ENCODE measurements at places on chromosomes 1 and 21.

DNA sequence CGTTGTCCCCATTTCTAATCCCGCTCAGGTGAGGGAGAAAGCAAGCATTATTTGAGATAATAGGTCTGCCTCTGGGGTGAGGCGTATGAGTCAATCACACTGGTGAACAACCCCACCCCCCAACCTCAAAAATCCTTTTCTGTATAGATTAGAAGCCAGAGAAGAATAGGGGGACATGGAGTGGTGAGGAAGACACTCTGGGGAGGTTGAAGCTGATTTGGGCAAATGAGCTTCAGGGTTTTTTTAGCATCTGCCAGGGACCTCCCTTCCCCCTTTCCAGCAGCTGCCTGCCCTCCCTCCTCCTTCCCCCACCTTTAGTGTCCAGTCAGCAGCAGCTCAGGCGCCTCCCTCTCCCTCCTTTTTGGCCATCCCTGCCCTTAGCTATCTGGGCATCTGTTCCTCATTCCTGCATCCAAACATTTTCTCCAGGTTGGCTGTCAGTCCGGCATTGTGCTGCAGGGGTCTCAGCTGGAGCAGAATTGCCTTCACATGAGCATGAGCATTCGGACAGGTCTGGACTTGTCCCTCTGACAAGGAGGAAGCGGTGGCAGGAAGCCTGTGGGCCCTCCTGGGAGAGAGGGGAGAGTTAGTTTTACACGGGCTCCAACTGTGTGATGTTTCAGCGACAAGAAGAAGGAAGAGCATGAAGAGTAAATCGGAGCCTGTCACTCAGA lies 30.8 kb upstream of the PTGFRN start:
- peak; percentile 97 for DNase-seq

- DNase-seq, result peak; percentile 19
Observed at GRCh38 chr1:163561580-163562295, 240.0 kb downstream of the NUF2 start.

- DNase-seq, result no peak
Observed at GRCh38 chr1:87156124-87156523, 172.6 kb upstream of the LMO4 start.

DNA sequence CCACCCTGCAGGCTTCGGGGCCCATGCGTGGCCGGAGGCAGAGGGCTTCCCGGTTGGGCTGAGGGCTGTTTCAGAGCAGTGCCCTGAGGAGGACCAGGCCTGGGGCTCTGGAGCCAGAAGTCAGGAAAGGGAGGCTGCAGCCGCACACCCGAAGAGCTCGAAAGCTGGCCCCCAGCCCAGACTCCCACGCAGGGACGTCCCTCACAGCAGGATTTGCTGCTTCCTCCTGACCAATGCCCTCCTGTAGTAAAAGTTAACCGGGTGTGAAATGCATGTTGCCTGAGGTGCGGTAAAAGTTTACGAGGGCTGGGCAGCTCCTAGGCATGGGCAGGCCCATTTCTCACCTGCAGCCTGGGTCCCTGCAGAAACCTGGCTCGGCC lies 101.5 kb upstream of the ARHGEF16 start:
- DNase-seq, result no peak

DNA sequence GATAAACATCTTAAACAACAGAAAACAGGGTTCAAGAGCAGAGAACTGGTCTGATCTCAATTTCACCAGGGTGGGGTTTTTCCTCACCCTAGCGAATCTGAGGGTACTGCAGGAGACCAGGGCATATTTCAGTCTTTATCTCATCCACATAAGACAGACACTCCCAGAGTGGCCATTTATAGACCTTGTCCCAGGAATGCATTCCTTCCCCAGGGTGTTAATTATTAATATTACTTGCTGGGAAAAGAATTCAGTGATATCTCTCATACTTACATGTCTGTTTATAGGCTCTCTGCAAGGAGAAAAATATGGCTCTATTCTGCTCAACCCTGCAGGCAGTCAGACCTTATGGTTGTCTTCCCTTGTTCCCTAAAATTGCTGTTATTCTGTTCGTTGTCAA lies 84.1 kb downstream of the LYPLAL1 start:
- DNase-seq, result no peak

- no peak for DNase-seq
Observed at GRCh38 chr1:202818819-202819218, 8.1 kb downstream of the PCAT6 start.

- DNase-seq, result no peak
Observed at GRCh38 chr1:2946999-2947690, 74.1 kb upstream of the ACTRT2 start.

DNA sequence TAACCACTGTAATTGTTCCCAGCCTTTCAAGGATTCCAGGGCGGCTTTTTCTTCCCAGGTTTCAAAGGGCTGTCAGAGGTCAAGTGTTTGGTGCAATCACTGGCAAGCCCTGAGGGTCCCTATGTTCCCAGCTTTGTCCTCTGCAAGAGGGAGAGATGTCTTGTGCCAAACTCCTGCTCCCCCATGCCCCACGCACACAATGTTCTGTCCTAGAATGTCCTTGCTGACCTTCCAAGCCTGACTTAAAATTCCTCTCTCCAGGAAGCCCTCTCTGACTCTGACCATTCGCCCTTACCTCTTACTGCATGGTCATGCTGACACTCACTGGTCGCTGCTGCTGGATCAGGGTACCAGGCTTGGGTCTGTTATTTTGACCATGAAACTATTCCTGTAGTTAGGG lies 152.5 kb upstream of the KCND3 start:
- DNase-seq, result no peak

GRCh38 chr1:182453631-182454030 lies 3.7 kb downstream of the RGSL1 start:
- no peak for DNase-seq

DNA sequence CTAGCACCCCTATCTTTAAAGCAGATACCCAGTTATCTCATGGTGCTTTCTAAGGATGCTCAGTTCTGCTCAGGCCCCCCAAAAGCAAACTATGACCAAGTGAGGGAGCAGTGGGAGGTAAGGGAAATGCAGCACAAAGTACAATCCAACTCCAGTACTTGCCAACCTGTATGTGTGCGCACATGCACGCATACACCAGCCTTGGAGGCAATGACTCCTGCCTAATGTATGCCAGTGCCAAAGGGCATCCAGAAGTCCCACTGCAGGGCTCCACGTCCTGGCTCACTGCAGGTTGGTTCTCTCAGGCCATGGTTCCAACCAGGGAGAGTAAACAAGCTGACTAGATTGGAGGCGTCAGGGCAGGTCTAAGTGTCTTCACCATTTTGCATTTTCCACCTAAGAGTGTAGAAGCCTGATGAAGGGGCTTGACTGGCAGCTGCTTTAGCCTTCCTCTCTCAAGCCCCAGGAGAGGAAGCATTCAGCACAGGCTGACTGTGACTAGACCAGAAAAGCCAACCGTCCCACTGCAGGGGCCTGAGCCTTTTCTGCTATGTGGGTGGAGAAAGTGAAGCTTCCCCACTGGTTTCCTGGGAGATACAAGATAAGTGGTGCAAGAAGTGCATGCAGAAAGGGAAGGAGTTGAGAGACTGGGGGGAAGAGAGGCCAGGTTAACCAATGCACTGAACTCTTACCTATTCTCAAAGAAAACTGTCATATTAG lies 7.7 kb downstream of the AMIGO1 start:
- DNase-seq, result no peak

- DNase-seq, result no peak
Observed at GRCh38 chr1:207321790-207322645, 540 bp downstream of the CD55 start.

DNA sequence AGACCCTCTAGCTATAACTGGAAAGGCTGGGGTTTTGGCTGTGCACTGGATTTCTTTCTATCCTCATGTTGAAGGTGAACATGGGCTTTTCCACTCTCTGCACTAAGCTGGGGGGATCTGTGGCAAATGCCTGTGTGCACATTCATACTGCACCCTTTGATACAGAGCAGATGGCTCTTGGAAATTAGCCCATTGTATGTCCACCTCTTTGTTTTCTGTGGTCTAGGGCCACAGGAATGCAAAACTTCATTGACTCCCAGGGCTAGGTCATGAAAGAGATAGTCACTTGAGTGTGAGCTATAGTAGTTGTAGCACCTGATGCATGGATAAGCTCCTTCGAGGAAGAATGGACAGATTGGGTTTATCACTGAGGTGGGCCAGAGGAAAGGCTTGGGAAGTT lies 5.7 kb upstream of the OR14A16 start:
- DNase-seq, result no peak

GRCh38 chr21:44943005-44943685 lies 3.3 kb downstream of the SLX9 start:
- DNase-seq, result no peak

GRCh38 chr21:45618287-45618686 lies 25.2 kb upstream of the PCBP3 start:
- DNase-seq, result no peak

DNA sequence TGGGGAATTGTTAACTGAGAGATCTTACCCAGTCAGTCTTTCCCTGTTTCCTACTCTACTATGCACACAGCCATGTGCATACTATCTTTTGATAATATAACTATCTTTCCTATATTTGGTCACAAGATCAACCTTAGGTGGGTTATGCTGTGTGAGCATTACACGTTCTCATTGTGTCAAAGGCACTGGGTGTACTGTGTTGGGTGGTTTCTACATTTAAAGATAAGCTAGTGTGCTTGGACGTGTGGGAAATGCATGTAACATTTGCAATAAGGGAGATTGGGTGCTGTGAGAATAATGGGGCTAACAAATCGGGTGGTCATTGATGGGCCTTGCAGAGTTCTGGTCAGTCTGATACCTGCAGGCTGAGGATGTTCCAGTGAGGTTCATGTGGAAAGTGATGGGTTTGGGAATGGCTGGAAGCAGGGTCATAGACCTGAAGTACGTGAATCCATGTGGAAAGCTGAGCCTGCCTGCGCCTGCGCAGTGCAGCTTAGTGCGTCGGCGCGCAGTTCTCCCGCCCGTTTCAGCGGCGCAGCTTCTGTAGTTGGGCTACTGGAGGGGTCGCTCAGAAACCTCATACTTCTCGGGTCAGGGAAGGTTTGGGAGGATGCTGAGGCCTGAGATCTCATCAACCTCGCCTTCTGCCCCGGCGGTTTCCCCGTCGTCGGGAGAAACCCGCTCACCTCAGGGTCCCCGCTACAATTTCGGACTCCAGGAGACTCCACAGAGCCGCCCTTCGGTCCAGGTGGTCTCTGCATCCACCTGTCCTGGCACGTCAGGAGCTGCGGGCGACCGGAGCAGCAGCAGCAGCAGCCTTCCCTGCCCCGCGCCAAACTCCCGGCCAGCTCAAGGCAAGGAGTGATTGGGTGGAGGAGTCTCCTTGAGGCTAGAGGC lies at the start of gene MSH4:
TSS of gene MSH4 (plus strand) at position 507 of the 897 bp plus-strand sequence. CDS start at position 611, 104 bp downstream.
- no peak for DNase-seq

DNA sequence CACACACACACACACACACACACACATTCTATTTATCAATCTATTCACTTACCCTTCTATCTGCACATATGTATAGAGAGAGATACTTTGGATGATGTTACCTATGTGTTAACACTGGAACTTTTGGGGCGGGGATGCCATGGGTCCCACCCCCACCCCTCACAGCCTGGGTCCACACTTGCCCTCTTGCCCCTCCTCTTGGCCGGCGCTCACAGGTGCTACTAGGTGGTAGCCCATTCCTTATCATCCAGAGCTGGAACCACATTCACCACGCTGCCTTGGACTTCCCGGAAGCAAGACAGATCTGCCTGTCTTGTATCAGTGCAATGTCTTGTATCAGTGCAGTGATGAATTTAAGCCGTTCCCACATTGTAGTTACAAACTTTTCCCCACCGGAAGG lies 85.1 kb downstream of the LBR start:
- no peak for DNase-seq
